HTR-8/SVneo (cell line): ENCODE measurements at places on chromosomes 13 and 19.
A peak's percentile ranks its signal among the peaks of the same experiment; 100 is the strongest.

GRCh38 chr13:79549355-79550106 is 68.6 kb downstream of the NDFIP2 start:
- DNase-seq: no peak

DNA sequence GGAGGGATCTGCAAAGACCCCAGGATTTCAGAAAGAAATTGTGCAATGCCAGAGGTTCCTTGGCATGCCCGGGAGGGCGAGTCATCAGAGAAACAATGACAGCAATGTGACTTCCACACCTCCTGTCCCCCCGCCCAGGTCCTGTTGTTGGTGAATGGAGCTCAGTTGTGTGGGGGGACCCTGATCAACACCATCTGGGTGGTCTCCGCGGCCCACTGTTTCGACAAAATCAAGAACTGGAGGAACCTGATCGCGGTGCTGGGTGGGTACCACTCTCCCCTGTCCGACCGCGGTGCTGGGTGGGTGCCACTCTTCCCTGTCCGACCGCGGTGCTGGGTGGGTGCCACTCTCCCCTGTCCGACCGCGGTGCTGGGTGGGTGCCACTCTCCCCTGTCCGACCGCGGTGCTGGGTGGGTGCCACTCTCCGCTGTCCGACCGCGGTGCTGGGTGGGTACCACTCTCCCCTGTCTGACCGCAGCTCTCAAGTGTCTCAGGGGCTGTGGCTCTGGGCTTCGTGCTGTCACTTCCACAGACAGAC is 5.2 kb upstream of the F10 start:
- peak; percentile 34 for DNase-seq

DNA sequence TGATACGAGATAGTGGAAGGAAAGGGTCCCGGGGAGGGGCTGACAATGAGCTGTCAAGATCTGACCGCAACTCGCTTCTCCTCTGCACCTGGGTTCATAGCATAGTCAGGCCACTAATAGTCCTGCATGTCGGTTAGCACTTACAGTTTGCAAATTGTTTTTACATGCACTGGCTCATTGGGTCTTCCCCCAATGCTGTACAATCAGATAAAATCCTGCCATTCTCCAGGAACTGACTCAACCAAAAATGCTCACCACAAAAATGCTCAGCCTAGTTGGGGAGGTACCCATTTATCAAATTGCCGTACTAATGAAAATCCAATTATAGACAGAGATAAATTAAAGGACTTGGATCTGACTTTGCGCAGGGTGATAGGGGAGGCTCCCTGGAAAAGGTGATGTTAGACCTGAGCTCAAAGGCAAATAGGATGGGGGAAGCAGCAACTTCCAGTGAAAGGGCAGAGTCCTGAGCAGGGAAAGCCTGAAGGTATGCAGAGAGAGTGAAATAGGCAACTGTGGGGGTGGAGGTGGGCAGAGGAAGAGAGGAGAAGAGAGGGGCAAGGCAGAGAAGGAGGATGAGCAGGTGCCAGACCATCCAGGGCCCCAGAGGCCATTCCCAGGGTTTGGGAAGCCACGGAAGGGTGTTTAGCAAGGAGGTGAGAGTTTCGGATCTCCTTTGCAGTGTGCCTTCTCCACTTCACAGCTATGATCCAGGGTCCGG is 326.1 kb upstream of the TSHZ3 start:
- DNase-seq: peak; percentile 24

GRCh38 chr19:45607071-45608029 is 5.3 kb upstream of the GPR4 start:
- DNase-seq: peak; percentile 75

- DNase-seq: no peak
Observed at GRCh38 chr19:15550929-15551292, 42.6 kb downstream of the CYP4F22 start.

- peak; percentile 35 for DNase-seq
Observed at GRCh38 chr13:87884884-87885283, 213.7 kb downstream of the SLITRK5 start.

- DNase-seq: no peak
Observed at GRCh38 chr13:73365681-73366080, 306.9 kb downstream of the KLF5 start.

- no peak for DNase-seq
Observed at GRCh38 chr13:32638739-32639138, 52.5 kb downstream of the PDS5B start.

- no peak for DNase-seq
Observed at GRCh38 chr19:14325863-14326262, 55.4 kb upstream of the ADGRE5 start.

GRCh38 chr19:1882089-1882785 is 3.1 kb downstream of the ABHD17A start:
- DNase-seq: no peak

DNA sequence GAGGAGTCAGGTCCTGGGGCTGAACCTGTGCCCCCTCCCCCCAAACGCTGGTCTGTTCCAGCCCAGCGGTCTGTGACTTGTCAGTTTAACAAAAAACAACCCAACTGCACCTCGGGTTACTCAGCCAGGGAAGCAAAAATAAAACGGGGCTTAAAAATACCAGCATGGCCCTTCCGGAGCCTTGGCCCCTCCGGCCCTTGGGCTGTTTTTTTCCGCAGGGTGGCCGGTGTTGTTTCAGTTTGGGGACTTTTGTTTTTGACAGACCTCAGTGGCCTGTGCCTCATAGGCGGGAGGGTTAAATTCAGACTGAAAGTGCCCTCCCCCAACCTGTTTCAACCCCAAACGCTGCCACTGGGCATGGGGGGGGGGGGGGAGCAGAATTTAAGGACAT is 4.0 kb downstream of the TCF3 start:
- DNase-seq: no peak

GRCh38 chr13:36124236-36124822 is 6.9 kb downstream of the DCLK1 start:
- no peak for DNase-seq

- DNase-seq: no peak
Observed at GRCh38 chr13:21753117-21753729, 82.3 kb downstream of the FGF9 start.

DNA sequence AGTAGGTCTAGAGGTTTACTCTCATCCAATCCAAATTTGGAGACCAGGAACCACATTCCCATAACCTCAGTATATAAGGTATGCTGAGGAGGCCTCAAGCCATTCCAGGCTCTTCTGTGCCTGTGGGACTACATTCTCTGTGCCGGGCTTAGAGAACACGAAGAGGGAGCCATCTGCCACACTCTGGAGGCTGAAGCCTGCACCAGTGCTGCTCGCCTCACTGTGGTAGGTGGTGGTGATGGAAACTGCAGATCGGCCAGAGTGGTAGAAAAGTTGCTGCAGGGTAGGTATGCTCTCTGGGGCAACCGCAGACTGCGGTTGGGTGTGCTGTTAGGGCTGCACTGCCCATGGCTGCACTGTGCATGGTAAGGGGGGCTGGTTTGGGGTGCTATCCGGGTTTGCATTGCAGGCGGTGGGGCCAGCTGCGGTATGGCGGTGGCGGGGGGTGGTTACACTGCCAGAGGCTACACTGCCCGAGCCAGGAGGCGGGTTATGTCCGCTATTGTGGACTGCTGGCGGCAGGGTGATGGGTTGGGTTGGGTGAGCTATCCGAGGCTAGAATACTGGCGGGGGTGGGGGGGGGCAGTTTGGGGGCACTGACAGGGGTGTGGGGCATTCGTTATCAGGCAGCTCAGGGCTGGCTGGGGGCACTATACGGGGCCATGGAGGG is 145.0 kb downstream of the TNFRSF19 start:
- DNase-seq: no peak

- DNase-seq: no peak
Observed at GRCh38 chr19:36837176-36837905, 846 bp downstream of the ZNF790 start.

DNA sequence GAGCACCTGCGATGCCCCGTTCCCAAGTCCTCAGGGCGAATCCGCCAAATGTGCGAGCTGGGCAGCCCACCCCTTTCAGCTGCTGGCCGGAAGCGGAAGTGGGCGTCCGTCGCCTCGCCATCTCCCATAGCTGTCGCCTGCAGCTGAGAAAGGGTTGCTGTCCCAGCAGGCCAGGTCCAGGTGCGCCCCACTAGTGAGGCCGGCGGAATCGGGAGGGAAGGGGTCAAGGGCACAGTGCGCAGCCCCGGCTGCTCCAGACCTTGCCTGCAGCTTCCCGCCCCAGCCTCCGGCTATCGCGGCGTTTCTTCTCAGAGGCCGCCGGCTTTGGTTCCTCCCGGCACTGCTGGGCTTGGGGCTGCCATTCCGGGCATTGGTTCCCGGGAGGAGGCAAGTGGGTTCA is at the start of gene ZNF177:
ZNF177 (plus strand) TSS at position 109 of the 400 bp plus-strand sequence. CDS start 15,299 bp downstream, outside the sequence.
- no peak for DNase-seq

DNA sequence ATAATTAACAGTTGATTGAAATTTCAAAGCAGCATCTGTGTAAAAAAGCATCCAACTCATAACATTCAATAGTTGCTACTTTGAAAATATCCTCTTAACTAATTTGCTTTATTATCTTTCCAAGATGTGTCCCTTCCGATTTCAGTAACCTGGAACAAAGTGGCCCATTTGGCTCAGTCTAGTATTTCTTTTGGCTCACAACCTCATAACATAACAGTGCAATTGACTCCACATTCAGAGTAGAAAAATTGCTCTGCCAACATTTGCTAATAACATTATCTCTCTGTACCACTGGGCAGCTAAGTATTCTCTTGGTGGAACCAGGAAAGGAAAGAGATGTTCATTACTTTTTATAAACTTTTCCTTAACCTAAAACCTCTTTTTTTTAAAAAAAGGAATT is 571.1 kb upstream of the ARGLU1 start:
- DNase-seq: no peak

- DNase-seq: no peak
Observed at GRCh38 chr19:27974082-27974513, 1238.9 kb downstream of the UQCRFS1 start.

DNA sequence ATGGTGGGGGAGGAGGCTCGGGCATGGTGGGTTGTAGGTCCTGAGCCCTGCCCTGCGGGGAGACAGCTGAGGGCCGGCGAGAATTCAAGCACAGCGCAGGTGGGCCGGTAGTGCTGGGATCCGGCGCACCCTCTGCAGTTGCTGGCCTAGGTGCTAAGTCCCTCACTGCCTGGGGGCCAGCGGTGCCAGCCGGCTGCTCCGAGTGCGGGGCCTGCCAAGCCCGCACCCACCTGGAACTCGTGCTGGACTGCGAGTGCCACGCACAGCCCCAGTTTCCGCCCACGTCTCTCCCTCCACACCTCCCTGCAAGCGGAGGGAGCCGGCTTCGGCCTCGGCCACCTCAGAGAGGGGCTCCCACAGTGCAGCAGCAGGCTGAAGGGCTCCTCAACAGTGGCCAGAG is 33.7 kb downstream of the EEF1AKMT1 start:
- no peak for DNase-seq

GRCh38 chr19:47229676-47230053 is 1.3 kb downstream of the BBC3 start:
- DNase-seq: no peak

DNA sequence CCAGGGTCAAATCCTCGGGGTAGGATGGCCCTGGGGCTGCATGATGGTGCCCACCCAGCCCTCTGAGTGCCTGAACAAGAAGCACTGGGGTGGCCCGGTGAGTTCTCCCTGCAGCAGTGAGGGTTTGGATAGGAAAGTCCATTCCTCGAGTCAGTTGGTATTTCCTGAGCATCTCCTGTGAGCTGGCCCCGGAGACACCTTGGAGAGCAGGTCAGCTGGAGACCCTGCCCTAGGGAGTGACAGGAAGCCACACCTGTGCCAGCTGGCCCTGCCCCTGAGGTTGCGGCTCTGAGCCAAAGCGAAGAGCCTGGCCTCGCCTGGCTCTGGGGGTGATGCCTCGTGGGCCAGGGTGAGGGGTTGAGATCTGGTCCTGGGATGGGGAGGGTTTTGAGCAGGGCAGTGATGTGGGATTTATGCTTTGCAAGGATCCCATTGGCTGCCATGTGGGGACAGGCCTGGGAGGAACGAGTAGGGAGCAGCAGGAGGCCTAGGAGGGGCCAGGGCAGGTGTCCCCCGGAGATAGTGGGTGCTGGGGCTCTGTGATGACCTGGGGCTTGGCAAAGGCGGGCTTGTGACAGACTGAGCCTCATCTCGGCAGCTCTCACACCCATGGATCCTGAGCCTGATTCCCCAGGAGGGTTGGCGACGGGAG is 16.0 kb downstream of the CRTC1 start:
- DNase-seq: no peak
